Suprapubic skin (tissue), 4 donors: ENCODE measurements at places on chromosomes 7 and 10. TPM values are rescaled to one million over a fixed set of nuclear protein-coding genes. Genes with fewer than 3 reads are reported as not detected.

DNA sequence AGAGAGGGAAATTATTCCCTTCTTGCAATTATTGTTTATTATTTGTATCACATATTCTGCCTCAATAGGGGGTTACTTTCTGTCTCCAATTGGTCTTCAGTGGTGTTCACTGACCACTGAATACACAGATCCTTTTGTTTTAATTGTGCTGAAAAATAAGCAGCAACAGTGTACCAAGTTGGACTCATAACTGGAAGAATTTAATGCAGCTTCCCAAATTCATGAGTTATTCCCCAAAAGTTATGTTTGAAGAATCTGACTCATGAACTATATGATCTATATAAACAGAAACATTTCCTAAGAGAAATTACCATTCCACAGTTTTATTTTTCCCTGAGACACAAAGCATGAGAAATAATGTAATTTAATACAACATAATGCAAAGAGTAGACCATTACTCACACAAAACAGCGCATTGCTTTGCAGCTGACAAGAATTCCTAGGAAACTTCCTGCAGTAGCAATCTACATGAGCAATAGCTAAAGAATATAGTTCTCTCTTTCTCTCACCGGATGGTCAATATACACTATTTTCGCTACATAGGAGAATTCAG, 479.2 kb downstream of the HTR7 start:
- no peaks in the 10 kb centered on the region for H3K4me1 ChIP-seq
- no peak for DNase-seq
- no peaks in the 10 kb centered on the region for H3K36me3 ChIP-seq
- H3K27me3 ChIP-seq, result no peaks in the 10 kb centered on the region
- H3K27ac ChIP-seq, result no peak overlapping the region

DNA sequence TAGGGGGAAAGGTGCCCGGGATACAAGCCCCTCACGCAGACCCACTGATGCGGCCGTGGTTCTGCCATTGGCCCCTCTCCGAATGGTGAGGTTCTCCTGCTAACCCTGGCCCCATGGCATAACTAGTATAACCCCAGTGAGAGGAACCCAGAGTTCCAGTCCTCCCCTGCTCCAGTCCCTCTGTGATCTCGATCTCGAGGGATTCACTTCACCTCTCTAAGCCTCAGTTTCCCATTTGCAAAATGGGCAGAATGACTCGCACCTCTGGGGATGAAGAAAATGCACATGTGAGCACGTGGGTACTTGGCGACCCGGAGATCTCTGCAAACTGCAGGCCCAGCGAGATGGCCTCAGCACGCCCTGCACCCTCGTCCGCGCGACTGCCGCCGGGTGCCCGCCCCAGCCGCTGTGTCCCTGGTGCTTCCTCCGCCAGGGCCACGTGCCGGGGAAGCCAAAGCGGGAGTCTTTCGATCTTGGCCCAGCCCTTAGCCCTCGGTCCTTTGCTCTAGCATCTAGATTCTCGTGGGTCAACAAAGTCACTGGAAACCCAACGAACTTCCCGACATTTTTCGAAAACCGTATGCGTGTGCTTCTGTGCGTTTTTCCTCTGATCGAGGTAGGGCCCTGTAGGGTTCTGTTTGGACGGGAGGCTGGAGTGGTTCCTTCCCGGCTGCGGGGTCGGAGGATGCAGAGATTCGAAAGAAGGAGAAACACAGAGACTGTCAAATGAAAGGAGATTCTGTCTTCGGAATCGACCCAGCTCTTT, 169.8 kb downstream of the UBE2H start:
- DNase-seq, result peak; percentile 50
- H3K36me3 ChIP-seq, result no peaks in the 10 kb centered on the region
- no peak overlapping the region for H3K27ac ChIP-seq
- H3K4me1 ChIP-seq, result peaks cover 76% of the 10 kb centered on the region

DNA sequence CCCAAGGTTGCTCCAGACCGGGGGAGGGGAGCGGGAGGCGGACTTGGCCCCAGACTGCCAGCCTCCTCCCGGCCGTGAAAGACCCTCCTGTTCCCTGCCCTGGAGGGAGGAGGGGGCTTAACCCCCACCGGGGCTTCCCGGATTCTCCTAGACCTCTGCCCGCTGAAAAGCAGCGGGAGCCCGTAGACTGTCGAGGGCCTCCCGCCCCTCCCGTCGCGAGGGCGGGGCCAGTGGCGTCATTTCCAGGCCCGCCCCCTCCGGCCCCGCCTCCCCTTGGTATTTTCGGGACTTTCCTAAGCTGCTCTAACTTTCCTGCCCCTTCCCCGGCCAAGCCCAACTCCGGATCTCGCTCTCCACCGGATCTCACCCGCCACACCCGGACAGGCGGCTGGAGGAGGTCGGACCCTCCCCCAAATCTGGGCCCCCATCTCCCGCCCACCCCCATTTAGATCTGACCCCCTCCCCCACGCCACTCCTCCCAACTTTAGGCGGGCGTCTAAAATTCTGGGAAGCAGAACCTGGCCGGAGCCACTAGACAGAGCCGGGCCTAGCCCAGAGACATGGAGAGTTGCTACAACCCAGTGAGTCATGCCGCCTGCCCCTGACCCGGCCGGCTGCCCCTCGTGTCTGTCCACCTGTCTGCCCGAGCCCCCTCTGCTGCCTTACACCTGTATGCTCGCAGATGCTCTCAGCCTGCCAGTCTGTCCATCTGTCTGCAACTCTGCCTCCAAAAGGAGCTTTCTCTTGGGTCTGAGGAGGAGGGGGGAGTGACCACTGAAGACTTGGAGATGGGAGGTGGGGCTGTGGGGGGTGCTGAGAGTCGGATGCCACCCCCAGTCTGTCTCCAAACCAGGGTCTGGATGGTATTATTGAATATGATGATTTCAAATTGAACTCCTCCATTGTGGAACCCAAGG, at the start of gene NFKB2:
Gene NFKB2, plus strand, starts transcription at position 306 of the 917 bp plus-strand sequence. Its CDS starts 255 bp downstream, at position 561.
- H3K36me3 ChIP-seq, result no peaks in the 10 kb centered on the region
- peak; percentile 95 for DNase-seq
- H3K4me1 ChIP-seq, result peaks cover 58% of the 10 kb centered on the region
- peak within 1 kb of the TSS; percentile 84 for H3K4me3 ChIP-seq
- H3K27me3 ChIP-seq, result no peaks in the 10 kb centered on the region
- peak within 1 kb of the TSS; percentile 94 for H3K27ac ChIP-seq

- no peak overlapping the region for H3K27ac ChIP-seq
- H3K36me3 ChIP-seq, result no peaks in the 10 kb centered on the region
- no peaks in the 10 kb centered on the region for H3K4me1 ChIP-seq
- no peak overlapping the region for H3K4me3 ChIP-seq
Measured at GRCh38 chr7:98701372-98701771, 84.3 kb downstream of the NPTX2 start.

DNA sequence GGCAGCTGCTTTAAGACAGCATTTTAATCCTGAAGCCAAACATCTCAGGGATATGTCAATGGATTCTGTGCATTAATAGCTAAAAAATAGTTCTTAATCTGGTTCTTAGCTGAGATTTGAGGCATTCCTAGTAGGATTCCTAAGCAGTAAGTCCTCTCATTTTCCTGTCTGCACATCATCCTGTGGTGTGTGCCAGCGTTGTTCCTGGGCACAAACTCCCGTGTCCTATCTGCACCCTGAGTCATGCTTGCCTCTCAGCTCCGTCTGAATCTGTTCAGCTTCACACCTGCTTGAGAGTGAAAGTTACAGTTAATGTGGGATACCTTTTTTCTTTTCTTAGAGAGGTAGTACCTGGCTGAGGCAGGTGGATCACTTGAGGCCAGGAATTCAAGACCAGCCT, 19.5 kb downstream of the BAG3 start:
- H3K27me3 ChIP-seq, result no peaks in the 10 kb centered on the region
- peaks cover 59% of the 10 kb centered on the region for H3K36me3 ChIP-seq
- H3K4me1 ChIP-seq, result peaks cover 45% of the 10 kb centered on the region
- no peak overlapping the region for H3K27ac ChIP-seq

- no peaks in the 10 kb centered on the region for H3K4me1 ChIP-seq
- no peak overlapping the region for H3K27ac ChIP-seq
- no peaks in the 10 kb centered on the region for H3K27me3 ChIP-seq
- H3K4me3 ChIP-seq, result no peak overlapping the region
Measured at GRCh38 chr7:90946730-90947501, 317.3 kb upstream of the FZD1 start.

- H3K4me1 ChIP-seq, result no peaks in the 10 kb centered on the region
- DNase-seq, result no peak
- H3K4me3 ChIP-seq, result no peak overlapping the region
- peaks cover 29% of the 10 kb centered on the region for H3K27me3 ChIP-seq
- H3K36me3 ChIP-seq, result no peaks in the 10 kb centered on the region
Measured at GRCh38 chr10:132170561-132171361, 16.0 kb upstream of the DPYSL4 start.

- H3K27ac ChIP-seq, result no peak overlapping the region
- H3K4me1 ChIP-seq, result no peaks in the 10 kb centered on the region
- no peak overlapping the region for H3K4me3 ChIP-seq
Measured at GRCh38 chr10:31118556-31118955, 86.9 kb upstream of the ZNF438 start.

The GPR15LG gene
- 2.0 TPM for total RNA-seq

The RGR gene
- not detected for total RNA-seq

The COMMD3 gene
- 40.3 TPM for total RNA-seq

The GIMAP8 gene
- total RNA-seq, result 2.2 TPM
